LHCN-M2 (cell line): ENCODE measurements at places on chromosomes 16 and 17.

- no peak for DNase-seq
Observed at GRCh38 chr17:42104264-42104663, 6.0 kb upstream of the ZNF385C start.

DNA sequence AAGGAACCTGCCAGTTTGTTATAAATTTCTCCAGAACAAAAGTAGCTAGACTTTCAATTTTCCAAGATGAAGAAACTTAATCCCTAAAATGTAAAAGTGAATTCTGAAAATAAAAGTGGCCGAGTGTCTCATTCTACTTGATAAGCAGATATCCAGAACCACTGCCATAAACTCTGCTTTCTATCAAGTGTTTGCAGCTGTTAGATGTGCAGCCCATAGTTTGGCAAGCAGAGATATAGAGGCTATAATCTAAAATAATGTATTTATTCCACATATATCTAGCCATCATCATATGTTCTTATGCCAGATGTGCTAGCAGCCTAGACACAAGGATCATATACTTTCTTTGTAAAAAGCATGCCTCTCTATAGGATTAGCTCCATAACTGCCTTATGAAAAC lies 14.7 kb upstream of the FBXL20 start:
- DNase-seq = no peak

- DNase-seq = peak; percentile 24
Observed at GRCh38 chr17:78442648-78443218, 64.3 kb downstream of the PGS1 start.

GRCh38 chr17:49260011-49260816 lies 29.6 kb upstream of the PHOSPHO1 start:
- peak; percentile 61 for DNase-seq

DNA sequence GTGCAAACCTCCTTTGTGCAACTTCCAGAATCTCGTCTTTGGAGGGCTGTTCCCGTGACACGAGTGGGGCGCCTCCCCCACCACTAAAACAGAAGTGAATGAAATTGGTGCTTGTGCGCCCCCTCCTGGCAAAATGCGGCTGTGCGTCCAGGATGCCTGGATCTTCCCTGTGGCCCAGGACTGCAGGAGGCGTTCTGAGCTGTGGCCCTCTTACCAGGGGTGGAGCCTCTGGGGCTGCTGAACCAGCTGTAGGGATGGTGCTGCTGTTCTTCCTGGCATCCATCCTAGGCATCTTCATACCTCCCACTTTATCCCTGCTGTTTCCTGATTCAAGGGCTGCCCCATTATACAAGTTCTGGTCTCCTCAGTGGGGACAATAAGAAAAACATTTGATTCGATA lies 18.5 kb upstream of the NAGLU start:
- peak; percentile 91 for DNase-seq

- DNase-seq = no peak
Observed at GRCh38 chr16:15948532-15949209, 745 bp upstream of the ABCC1 start.

GRCh38 chr17:12866244-12866643 lies 76.9 kb downstream of the ARHGAP44 start:
- no peak for DNase-seq

DNA sequence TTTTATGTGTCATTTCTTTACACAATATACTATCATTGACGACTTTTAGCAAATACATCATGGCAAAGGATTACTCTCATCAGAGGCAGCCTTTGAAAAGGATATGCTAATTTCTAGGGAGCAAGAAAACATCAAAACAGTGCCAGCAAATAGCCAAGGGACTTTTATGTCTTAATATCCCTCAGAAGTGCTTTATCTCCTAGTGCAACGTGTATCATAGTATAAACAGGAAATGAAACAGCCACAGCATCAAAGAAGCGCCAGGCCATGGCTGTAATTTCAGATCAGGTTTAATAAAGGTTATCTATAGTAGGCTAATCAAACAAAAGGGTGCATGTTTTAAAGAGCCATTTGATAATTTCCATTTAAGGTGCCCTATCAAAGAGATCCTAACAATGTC lies 159.9 kb downstream of the AXIN2 start:
- no peak for DNase-seq

- DNase-seq = no peak
Observed at GRCh38 chr17:74798239-74798707, 22.1 kb upstream of the NAT9 start.

DNA sequence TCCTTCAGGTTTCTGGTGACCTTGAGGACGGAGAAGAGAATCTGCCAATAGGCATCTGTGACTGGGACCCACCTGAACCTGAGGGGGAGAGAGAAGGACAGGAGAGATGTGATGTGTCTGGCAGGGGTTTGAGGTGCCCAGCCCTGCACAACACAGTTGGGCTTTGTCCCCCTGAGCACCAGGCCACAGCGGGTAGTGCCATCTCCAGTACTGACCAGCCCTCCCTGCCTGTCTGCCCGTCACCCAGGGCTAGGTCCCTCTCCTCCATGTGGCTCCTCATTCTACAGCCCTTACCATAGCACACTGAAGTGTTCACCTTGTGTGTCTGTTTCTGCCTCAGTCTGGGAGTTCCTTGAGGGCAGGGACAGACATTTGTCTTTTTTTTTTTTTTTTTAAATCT lies 30.8 kb downstream of the NLRP1 start:
- no peak for DNase-seq

- DNase-seq = no peak
Observed at GRCh38 chr17:66580956-66581391, 253.9 kb upstream of the CACNG5 start.

DNA sequence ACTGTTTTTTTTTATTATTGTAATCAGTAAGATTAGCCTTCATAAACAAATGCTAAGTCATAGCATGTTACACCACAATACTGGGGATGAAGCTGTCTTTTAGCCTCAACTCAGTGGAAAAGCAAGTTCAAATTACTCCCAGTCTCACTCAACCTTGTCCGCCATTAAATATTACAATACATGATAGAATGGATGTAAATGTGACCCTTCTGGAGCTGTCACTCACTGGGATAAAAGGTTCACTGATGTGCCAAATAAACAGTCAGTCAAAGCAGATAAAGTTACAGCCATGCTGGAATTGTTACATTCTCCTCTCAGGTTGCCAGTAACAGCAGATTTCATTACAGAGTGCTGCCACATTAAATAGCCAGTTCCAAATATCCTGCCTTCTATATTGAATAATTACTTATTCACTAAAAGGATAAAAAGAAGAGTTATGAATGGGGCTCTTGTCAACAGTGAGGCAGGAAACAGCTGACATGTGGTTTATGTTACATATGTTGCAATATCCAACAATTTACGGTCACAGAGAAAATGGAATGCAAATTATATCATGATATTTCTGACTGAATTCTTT lies 53.4 kb downstream of the BRIP1 start:
- DNase-seq = peak; percentile 72

- no peak for DNase-seq
Observed at GRCh38 chr16:48276102-48276501, 28.8 kb upstream of the ABCC11 start.

GRCh38 chr17:18961634-18962493 lies 9.9 kb downstream of the SLC5A10 start:
- DNase-seq = no peak

GRCh38 chr16:66521951-66522771 lies 27.8 kb downstream of the TK2 start:
- DNase-seq = peak; percentile 90

GRCh38 chr16:53826658-53827057 lies 122.7 kb downstream of the FTO start:
- no peak for DNase-seq

GRCh38 chr17:74736513-74737298 lies at the start of gene RAB37:
RAB37 (plus strand) TSS chr17:74737256; CDS start chr17:74737273, 17 bp downstream.
- no peak for DNase-seq

- DNase-seq = peak; percentile 66
Observed at GRCh38 chr17:49456183-49456965, 38.7 kb upstream of the NGFR start.

- peak; percentile 28 for DNase-seq
Observed at GRCh38 chr17:68399638-68400403, 57.5 kb downstream of the WIPI1 start.

- DNase-seq = peak; percentile 20
Observed at GRCh38 chr17:60863892-60864707, 186.4 kb downstream of the BCAS3 start.

- DNase-seq = peak; percentile 0
Observed at GRCh38 chr17:52383493-52384100, 225.1 kb upstream of the CA10 start.

DNA sequence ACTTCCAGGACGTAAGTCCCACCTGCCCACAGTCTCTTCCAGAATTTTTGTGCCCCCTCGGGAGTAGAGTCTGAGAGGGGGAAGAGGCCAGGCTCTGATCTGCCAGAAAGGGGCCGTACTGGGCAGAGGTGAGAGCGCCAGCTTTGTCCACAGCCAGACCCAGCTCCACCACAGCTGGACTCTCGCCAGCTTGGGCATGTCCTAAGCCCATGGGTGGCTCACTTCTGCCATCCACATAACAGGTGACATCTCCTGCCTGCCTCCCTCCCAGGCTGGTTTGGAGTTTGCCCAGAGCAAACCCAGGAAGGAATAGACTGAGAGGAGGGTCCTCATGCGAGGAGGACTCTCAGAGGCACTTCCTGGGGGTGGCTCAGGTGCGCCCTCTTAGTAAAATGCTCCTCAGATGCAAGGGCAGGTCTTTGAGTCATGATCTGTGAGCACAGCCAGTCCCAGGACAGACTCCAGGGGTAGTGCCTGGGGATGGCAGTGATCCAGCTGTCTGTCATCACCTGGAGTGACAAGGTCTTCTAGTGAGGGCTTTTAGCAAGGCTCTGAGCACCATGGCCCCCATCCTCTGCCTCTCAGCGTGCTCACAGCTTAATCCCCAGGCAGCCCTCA lies 89.2 kb downstream of the AMFR start:
- no peak for DNase-seq

DNA sequence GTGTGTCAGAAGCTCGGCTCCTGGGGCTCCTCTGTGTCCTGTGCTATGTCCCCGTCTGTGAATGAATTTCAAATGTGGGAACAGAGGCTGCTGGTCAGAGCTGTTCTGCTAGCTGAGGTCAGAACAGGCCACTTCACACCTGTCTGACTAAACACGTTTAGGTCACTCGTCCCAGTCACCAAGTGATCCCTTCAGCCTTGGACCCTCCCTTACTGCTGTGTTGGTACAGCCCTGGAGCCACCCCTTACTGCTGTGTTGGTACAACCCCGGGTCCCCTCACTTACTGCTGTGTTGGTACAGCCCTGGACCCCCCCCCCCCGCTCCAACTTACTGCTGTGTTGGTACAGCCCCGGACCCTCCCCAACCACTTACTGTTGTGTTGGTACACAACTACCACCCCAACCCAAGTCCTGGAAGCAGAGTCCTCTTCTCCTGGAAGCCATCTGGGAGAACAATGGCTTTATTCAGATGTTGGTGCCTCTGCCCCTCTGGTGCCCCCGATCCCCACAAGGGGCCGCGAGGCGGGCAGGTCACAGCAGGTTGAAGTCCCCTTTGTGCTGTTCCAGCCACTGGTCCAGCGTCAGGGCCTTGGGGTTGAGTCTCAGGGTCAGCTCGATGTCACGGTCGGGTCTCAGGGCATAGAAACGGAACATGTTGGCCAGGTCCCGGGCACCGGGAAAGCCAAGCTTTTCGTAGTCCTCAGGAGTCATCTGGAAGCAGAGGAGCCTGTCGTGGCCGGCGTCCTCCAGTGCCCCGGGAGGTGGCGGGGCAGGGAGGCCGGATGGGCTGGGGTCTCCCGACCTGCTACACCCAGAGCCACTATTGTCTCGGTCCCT lies 13.0 kb downstream of the NMRAL1 start:
- no peak for DNase-seq

- DNase-seq = no peak
Observed at GRCh38 chr17:11712456-11712855, 114.2 kb downstream of the DNAH9 start.

DNA sequence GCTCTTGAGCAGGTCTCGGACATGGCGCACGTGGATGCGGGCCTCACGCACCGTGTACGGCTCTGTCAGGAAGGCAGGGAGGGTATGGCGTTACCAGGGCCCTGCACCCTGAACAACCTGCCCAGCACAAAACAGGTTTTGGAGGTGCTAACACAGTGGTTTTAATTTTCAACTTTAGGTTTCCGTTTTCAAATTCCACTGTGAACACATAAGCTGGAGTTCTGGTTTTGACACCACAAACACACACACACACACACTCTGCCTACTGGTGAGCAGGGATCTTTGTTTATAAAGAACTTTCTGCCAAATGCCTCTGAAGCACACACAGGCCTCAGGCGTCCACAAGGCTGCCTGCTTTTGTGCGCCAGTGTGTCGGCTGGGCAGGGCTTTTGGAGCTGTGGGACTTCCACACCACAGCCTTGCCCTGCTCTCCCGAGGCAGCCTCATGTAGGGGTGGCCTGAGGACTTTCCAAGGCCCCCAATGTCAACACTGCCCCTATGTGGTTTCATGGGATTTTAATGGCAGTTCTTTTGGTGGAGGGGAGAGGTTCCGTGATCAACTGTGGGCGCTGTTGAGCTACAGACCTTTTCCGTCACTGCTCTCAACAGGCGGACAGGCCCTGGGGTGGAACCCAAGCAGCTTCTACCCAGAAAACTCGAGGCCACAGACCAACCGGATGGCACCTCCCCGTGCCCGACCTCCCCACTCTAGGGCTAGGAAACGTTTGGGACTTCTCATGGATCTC lies 9.4 kb downstream of the CLUH start:
- DNase-seq = no peak

- peak; percentile 67 for DNase-seq
Observed at GRCh38 chr16:23254338-23254737, 47.8 kb upstream of the SCNN1B start.

DNA sequence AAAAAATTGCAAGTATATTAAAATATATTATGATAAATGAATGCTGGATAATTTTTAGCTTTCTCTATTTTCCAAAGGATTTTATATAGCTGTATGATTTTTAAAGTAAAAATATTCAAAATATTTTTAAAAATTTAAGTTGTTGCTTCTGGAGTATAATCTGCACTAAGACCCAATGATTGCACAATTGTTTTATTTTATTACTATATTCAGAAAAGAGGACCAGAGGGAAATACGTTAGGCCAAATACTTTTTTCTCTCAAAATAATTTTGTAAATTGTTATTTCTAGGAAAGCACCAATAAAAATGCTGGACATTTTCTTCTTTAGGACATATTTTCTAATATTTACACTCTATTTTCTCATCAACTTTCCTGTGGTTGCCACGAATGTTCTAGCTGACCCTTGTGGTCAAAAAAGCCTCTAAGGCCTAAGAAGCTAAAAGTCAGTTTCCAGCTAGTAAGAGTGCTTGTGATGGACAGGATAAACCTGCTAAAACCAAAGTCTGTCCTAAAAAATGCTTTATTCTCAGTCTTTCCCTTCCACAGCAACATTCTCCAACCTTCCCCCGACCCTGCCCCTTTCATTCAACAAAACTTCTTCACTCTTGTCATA lies 31.2 kb downstream of the MMD start:
- DNase-seq = peak; percentile 34

GRCh38 chr17:8485491-8485890 lies 49.8 kb downstream of the NDEL1 start:
- peak; percentile 34 for DNase-seq

GRCh38 chr16:87642491-87642890 lies 40.2 kb downstream of the JPH3 start:
- DNase-seq = no peak

GRCh38 chr17:4206962-4207361 lies 56.8 kb downstream of the ANKFY1 start:
- peak; percentile 58 for DNase-seq
